C1 segment of cervical spinal cord (tissue), 14 donors: ENCODE measurements at places on chromosomes 2 and 18.

DNA sequence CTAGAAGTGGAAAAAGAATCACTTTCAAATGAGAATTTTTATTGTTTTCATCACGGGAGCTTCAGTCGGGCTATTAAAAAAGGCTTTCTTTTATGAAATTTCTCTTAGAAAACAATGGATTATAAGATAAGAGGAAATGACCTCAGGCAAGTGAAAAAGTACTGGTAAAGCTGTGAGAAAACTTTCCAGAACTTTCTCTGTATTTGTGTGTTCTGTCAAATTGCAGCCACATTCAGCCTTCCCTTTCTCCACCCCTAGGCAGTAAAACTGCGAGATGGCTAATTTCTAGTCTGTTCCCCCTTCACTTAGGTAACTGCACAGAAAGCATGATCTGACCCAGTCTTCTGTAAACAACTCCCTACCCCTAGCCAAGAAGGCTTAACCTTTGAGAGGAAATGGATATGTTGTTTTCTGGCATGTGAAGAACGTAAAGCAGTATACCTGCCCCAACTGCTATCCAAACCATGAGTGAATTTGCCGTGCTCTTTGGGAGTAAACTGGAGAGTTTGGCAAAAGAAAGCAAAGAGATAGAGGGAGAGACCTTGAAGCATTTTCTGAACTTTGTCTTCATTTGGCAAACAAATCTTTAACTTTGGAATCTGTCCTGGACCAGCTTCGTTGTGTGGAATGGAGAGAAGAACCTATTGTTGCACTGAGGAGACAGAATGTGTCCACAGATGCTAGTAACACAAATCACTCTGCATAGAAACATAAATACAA lies 105.4 kb downstream of the ETAA1 start:
- no peak for DNase-seq

DNA sequence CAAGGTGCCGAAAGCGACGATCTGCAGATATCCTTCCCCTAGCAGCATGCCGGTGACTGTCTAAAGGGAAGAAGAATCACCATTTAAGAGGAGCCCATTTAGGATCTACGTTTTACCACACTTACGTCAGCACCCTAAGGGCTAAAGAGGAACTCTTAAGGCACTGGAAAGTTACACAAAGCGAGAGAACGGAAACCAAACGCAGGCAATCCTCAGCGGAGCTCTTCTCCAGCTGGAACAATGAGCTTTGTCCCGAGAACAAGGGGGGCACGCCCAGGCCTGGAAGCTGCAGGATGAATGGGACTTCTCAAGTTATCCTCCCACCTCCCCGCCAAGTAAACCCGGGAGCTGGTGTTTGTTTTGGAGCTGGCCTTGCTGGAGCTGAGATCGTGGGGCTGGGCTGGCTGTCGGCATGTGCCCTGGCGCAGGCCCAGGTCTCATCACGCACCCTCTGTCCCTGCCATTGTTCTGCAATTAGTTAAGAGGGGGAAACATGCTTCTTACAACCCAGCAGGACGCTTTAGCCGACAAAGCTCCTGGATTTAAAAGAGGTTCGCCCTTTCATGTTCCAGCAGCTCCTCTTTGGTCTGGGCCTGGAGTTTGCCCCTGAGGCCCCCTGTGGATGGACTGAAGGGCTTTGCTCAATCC lies 36.4 kb downstream of the PXDN start:
- DNase-seq = no peak

- no peak for DNase-seq
These were observed 27.5 kb upstream of the FAM237A start for GRCh38 chr2:206614811-206615210.

DNA sequence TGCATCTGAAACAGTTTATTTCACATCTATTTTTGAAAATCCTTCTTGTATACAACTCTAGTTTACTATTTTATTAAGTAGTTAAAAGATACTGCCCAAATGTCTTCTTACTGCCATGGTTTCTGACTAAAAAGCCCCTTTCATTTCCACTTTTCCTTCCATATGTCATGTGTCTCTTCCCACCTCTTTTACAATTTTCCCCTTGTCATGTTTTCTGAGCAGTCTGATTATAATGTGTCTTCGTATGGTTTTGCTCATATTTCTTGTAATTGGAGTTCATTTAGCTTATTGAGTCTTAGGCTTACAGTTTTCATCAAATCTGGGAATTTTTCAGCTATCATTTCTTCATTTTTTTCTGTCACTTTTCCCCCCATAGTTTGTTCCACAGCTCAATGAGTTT lies 813.9 kb upstream of the GYPC start:
- no peak for DNase-seq

GRCh38 chr2:71064754-71065621 lies 3.5 kb upstream of the NAGK start:
- DNase-seq = no peak

GRCh38 chr2:37771600-37772088 lies 100.2 kb upstream of the CDC42EP3 start:
- no peak for DNase-seq

DNA sequence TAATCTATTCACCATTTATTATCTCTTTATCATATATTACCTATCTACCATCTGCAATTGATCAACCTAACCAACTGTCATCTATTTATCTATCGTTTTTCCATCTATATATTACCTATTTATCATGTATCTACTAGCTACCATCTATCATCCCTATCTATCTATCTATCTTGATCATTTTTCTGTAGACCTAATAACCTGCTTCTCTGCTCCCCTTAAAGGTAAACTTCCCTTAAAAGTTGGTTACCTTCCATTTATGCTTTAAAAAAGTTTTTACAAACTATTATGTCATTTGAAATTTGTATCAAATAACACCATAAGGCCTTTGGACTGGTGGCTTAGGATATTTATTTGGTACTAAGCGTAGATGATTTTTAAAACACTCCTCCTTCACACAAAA lies 47.2 kb downstream of the TMEM18 start:
- DNase-seq = no peak

GRCh38 chr2:49934481-49934880 lies 780.2 kb upstream of the FSHR start:
- no peak for DNase-seq

GRCh38 chr2:6452702-6453481 lies 412.8 kb downstream of the CMPK2 start:
- DNase-seq = no peak

DNA sequence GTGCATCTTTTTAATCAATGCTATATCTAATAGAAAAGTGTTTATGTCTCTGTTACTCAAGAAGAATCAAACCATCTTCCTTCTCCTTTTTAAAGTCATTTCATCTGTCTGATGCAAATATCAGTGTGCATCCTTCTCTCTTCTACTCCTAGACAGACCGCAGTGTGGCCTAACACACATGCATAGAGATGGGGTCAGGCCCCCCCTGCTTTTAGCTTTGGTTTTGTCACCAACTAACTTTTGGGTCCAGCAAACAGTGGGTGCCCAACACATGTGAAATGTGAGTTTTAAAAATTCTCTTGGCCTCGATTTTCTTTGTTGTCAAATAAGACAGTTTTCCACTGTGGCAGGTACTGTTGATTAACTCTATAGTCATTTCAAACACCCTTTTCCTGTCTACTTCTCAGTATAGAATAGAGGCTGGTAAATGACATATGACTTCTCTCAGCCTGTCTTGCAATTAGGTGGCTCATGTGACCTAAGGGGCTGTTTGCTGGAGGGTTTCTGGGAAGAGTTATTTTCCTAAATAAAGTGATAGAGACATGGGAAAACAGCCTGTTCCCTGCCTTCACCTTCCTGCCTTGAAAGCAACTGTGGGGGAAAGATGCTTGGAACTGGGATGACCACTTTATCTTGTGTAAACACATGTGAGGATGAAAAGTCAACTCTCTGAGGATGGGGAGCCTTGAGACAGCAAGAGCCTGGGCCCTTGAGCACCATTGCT lies 65.7 kb upstream of the DARS1 start:
- DNase-seq = no peak
